ENCODE measurements at places on chromosomes 3 and 15.

GRCh38 chr15:39269352-39269751, 311.5 kb upstream of the THBS1 start:
- DNase-seq: no peak

DNA sequence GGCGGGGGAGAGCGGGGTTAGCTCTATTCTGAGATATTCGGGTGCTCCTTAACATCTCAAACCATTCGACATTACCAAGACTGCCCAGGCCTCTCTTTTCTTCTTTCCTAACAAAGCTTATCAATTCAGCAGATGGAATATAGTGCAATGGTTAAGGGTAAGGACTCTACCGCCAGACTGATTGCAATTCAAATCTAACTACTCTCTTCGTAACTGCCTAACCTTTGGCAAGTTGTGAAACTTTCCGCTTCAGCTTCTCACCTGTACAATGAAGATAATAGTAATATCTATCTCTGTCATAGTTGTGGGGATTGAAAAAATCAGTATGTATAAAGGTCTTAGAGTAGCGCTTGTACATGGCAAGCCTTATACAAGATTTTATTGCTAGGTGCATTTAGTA, 972 bp downstream of the UBA5 start:
- no peak for DNase-seq

DNA sequence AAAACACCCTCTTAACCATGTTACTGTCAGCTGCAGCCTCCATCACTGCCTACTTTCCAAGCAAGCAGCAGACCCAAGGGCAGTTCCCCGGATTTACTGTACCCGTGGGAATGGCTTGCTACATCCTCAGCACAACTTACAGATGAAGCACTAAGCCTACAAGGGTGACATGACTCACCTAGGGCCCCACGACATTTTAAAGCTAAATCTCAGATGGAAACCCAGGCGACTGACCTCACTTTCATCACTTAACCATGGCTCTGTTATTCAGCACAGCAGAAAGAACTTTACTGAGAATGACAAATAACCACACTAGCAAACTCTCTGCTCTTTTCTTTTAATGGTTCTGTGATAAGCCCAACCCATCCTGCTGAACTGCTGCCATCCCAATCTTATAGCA, 65.6 kb downstream of the SUMF1 start:
- no peak for DNase-seq

- no peak for DNase-seq
These were observed 21.6 kb upstream of the PAK6 start for GRCh38 chr15:40217166-40217824.

GRCh38 chr3:122091602-122092295, 36.6 kb downstream of the CD86 start:
- DNase-seq: no peak

GRCh38 chr3:149373235-149374125, 4.0 kb downstream of the TM4SF1 start:
- no peak for DNase-seq

DNA sequence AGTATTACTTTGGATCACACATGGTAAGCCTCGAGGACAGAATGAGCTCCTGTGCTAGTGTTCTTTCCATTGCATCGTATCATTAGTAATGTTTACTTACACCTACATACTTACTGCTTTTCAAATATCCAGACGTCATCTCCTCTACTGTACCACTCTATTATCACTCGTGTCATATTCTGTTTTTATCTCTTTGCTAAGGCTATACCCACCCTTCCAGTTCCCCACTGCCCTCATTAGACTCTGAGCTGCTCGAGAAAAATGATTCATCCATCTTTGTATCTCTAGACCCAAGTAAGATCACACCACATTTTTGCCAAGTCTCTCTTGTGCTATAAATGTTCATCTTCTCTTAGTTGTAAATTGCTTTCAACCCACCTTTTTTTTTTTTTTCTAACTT, 245.7 kb downstream of the TIGIT start:
- DNase-seq: no peak

DNA sequence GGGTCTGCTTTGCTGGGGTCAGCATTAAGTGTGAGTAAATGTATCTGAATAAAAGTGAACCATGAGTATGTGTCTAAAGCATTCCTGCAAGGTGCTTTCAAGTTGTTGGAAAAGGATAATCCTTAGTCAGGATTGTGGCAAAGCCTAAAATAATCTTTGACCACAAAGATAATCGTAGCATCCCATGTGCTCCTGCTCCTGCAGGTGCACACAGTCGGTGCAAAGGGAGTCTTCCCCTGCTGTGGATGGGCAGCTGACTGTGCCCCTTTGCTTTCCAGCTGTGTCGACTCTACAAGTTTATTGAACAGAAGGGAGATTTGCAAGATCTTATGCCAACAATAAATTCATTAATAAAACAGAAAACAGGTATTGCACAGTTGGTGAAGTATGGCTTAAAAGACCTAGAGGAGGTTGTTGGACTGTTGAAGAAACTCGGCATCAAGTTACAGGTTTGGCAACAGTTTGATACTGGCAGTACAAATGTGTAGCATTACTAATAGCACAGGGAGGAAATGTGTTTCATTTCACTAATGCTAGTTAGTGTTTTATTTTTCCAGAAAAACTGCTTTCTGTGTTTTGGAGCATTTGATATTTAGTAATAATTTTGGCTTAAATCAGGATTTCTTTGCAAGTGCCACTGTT, 22.6 kb downstream of the SRP14 start:
- DNase-seq: no peak

DNA sequence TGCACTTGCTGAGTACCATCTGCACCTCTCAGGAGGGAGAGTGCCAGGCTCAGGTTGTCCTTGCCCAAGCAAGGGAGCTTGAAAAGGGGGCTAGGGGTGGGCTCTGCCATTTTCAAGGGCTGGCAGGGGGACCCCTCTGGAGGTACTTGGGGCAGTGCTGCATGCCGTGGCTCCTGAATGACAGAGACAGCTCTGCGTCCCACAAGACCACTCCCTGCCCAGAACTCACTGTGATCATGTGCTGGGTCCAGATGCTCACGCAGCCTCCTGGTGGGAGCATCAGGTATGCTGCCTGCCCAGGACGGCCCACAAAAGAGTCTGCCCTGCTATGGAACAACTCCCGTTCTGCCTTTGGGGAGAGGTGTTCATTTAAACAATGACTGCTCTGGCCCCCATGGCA, 165.2 kb downstream of the GOLGA6L4 start:
- DNase-seq: no peak

GRCh38 chr3:196620161-196620604, 19.3 kb upstream of the NRROS start:
- no peak for DNase-seq

GRCh38 chr3:44827196-44827595, 34.5 kb upstream of the TMEM42 start:
- no peak for DNase-seq

DNA sequence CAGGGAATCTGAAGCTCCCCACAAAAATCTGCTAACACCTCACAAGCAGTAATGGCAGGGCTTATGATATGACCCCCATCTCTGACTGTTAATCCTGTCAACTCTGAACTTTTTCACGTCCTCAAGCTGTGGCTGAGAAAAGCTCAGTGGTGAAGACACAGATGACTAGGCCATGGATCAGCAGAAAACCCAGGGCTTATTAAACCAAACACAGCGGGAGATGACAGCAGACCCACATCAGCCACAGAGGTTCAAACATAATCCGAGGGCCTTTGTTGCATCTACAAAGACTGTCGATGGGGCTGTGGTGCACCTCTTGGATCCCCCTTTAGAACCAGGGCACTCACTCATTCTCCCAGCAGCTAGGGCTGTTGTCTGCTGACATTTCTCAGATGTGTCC, 50.4 kb downstream of the GLB1 start:
- no peak for DNase-seq

GRCh38 chr3:38119821-38120692, 16.9 kb downstream of the ACAA1 start:
- DNase-seq: no peak

- DNase-seq: no peak
These were observed 355.0 kb downstream of the ERC2 start for GRCh38 chr3:56113231-56113630.

- no peak for DNase-seq
These were observed 290.9 kb downstream of the LSAMP start for GRCh38 chr3:116154389-116154788.

GRCh38 chr3:16838561-16838960, 46.2 kb upstream of the PLCL2 start:
- no peak for DNase-seq

GRCh38 chr3:76267851-76268380, 482.6 kb upstream of the ZNF717 start:
- DNase-seq: no peak

- no peak for DNase-seq
These were observed 137.6 kb downstream of the IMPG2 start for GRCh38 chr3:101182734-101183133.

- no peak for DNase-seq
These were observed 151.6 kb downstream of the BBX start for GRCh38 chr3:107674371-107674770.

- DNase-seq: peak; percentile 41
These were observed 33.3 kb downstream of the CMTM6 start for GRCh38 chr3:32469151-32469874.

GRCh38 chr3:157317895-157318294, 118.8 kb upstream of the PTX3 start:
- no peak for DNase-seq

DNA sequence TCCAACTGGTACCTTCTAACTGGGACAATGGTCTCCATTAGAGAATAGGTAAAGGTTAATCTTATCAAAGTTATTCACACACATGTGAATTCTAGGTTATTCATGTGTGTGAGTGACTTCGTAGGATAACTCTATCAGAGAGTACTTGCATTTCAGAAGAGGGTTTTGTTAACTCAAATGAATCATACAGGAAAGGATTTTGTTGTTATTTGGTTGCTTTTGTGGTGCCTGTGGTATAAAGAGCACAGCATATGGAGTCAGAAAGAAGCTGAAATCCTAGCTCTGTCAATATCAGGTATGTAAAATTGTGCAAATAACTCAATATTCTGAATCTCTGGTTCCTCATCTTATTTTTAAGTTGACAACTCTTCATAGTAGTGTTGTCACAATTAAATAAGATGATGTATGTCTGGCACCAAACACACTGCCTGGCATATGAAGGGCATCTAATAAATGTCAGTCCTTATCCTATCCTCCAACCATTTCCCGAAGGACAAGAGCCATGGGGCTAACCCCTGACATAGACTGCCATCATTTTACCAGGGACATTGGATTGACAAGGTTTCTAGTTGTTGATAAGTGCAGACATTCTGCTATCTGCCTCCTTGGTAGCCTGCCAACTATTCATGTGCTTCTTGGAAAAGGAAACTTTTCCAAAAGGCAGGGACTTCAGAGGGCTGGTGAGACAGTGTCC, 48.7 kb upstream of the CMSS1 start:
- no peak for DNase-seq

GRCh38 chr3:99716463-99716995, 78.1 kb downstream of the COL8A1 start:
- DNase-seq: no peak

GRCh38 chr15:26391567-26392194, 381.2 kb downstream of the GABRB3 start:
- DNase-seq: no peak

DNA sequence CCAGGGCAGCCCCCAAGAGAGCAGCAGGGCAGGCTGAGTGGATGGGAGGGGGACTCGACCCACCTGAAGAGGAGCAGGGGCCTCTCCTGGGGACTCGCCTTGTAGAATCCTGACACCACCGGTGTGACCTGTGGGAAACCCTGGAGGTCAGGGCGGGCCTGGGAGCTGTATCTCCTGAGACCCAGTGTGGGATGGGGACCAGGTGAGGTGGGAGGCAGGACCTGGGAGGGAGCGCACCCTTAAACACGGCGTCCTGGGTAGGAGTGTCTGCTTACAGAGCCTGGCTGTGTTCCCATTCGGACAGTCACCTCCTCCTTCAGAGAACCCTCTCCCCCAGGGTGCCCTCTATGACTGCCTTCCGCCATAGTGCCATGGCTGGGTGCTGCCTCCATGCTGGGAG, 27.1 kb downstream of the C15orf39 start:
- DNase-seq: no peak

DNA sequence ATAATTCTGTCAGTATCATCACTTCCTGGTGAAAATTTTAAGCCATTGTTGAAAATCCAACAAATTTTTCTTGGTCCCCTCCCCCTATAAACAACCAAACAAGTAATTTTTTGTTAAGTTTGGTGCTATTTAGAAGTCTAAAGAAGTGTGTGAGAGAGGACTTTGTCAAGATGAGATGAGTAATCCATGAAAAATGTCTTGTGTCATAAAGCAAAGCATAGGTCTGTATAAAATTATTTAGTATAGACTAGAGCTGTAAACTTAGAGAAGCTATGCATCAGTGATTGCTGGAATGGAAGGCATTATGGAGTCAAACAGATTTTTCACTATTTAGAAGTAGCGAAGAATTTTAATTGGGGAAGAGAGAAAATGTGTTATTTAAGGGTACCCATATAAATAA, 31.4 kb downstream of the MAPK6 start:
- no peak for DNase-seq

DNA sequence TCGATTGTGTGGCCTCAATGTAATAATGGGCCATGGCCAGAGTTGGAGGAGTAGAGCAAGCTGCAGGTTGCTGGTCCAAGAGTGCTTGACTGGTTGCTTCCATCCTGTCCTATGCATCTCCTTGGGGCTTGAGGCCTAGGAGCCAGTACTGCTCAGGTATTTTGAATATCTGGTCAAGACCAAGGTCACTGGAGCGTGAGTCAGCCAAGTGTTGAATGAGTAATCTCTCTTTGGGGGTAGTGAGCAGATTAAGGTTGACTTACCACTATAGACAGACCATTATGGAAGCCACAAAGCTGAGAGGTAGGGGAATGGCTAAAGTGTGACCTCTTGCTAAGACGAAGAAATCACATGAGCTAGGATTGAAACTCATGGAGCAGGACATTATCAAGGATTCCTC, 9.4 kb upstream of the PARP6 start:
- DNase-seq: no peak

DNA sequence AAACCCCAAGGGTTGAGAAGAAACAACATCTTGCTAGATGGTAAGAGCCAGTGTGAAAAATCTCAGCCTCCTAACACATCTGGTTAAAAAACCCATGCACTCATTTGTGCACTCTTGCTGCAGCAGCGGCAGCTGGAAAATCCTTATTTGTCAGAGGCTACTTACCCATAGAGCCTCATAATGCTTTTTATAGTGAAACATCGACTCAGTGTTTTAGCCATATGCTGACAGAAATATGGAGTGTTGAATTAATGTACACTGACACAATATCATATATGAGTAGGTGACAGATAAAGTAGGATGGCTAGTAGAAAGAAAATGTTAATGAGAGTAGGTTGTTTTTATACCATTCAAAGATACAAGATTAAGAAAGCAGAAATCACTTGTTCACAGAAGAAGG, 13.0 kb downstream of the SLC9A9 start:
- DNase-seq: no peak

DNA sequence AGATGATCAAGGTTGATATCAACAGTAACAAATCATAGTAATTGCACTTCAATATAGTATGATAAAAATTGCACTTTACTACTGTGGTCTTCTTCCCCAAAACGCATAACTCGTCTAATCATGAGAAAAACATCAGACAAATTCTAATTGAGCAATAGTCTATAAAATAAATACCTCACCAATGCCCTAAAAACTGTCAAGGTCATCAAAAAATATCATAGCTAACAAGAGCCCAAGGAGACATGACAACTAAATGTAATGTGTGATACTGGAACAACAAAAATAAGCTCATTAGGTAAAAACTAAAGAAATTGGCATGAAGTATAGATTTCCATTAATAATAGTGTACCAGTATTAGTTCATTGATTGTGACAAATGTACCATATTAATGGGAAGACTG, 85.6 kb upstream of the LRRC3B start:
- no peak for DNase-seq

GRCh38 chr15:50059203-50059772, 59.7 kb downstream of the ATP8B4 start:
- no peak for DNase-seq

GRCh38 chr15:23439513-23439912, 7.5 kb downstream of the GOLGA6L2 start:
- DNase-seq: no peak
